ENCODE measurements at places on chromosomes 5 and 9. TPM values are rescaled to one million over a fixed set of nuclear protein-coding genes. Genes with fewer than 3 reads are reported as not detected.

DNA sequence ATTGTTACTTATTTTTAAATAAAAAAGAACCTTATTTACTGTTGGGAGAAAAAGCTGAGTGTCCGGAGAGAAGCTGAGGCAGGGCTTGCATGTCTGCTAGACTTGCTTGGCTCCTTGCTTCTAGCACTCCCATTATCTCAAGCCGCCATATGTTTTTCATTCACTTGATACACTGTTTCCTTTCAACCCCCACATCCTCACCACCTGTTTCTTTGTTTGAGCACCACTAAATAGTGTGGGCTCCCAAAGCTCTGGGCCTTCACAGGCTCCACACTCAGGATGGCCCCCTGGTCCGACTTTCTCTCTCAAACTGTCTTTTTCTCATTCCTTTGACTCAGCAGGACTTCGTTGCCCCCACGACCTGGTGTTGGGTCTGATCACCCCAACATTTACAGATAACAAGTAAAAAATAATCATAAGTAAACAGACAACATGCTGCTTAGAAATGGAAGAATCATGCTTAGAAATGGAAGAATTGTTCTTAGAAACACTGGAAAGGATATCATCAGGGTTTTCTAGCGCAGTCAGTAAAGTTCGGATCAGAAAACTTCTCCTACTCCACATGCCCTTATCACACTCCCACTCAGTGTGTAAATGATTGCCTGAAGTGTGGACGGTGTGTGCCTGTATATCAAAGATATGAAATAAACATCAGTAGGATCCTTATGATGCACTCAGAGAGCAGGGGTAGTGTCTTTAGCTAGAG, 58.5 kb downstream of the APTX start:
- no peak for DNase-seq
- H3K27ac ChIP-seq, result no peak overlapping the region

GRCh38 chr5:135426102-135427082, 20.8 kb downstream of the DCANP1 start:
- H3K27ac ChIP-seq, result no peak overlapping the region
- H3K27me3 ChIP-seq, result no peaks in the 10 kb centered on the region
- H3K36me3 ChIP-seq, result no peaks in the 10 kb centered on the region
- H3K4me3 ChIP-seq, result no peak overlapping the region
- DNase-seq, result no peak

GRCh38 chr5:175738126-175738525, 80.3 kb downstream of the HRH2 start:
- H3K4me1 ChIP-seq, result no peaks in the 10 kb centered on the region
- H3K36me3 ChIP-seq, result no peaks in the 10 kb centered on the region
- H3K27me3 ChIP-seq, result peaks cover 81% of the 10 kb centered on the region
- H3K4me3 ChIP-seq, result no peak overlapping the region
- DNase-seq, result no peak

- H3K4me1 ChIP-seq, result peaks cover 26% of the 10 kb centered on the region
- H3K27me3 ChIP-seq, result no peaks in the 10 kb centered on the region
- H3K27ac ChIP-seq, result peak overlapping the region; percentile 6
- DNase-seq, result no peak
- H3K4me3 ChIP-seq, result no peak overlapping the region
- H3K36me3 ChIP-seq, result peaks cover 11% of the 10 kb centered on the region
Measured at GRCh38 chr9:122819326-122819725, 9.1 kb downstream of the PDCL start.

- DNase-seq, result no peak
- no peak overlapping the region for H3K4me3 ChIP-seq
- H3K27ac ChIP-seq, result no peak overlapping the region
- no peaks in the 10 kb centered on the region for H3K27me3 ChIP-seq
- peaks cover 9% of the 10 kb centered on the region for H3K4me1 ChIP-seq
Measured at GRCh38 chr5:143931476-143931875, 119.5 kb downstream of the HMHB1 start.

DNA sequence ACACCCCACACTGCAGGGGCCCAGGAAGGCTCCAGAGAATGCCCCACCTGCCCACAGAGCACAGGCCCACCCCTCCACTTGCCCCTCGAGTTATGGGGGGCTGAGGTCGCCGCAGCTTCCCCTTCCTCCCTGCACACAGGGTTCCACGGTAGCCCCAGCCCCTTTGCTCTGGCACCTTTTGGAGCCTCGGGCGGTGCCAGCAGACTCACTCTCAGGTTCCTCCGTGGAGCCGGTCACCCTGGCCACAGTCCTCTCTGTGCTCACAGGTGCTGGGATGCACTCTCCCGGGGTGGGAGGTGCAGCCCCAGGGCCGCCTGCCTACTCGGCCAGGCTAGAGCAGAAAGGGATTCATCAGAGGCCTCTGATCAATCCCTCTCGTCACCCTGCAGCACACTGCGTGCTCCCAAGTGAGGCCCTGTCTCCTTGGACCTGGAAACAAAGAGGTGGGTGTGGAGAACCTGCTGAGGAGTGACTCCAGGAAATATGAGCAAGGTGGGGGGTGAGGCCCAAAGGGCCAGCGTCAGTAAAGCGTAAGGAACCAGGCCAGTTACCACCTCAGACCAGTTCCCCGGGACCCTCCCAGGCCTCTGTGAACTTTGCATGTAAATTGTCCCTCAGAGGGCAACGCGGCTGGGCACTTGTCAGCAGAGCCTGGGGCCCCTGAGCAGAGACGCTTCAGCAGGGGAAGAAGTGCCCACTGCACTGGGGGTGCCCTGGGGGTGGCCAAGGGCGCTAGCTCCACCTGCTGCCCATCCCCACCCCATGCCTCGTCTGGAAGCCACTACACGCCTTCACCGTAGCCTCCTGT, 167.8 kb downstream of the OLFM1 start:
- H3K4me3 ChIP-seq, result no peak overlapping the region
- DNase-seq, result no peak
- no peak overlapping the region for H3K27ac ChIP-seq
- H3K36me3 ChIP-seq, result no peaks in the 10 kb centered on the region

DNA sequence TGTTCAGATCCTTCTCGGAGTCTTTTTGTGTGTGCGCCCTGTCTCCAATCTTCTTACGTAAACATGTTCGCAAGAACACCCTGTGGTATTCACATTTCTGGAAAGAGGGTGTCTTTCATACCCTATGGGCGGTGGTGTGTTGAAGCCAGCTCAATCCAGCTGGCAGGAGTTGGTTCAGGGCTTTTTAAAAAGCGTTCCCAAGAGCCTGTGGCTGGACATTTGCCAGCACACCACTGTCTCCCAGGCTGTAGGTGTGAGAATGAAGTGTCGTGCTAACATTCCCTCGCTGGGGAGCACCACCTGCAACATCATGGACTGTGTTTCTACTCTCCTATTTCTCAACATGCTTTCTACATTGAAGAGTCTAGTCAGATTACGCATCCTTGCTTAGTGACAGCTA, 51.7 kb downstream of the S1PR3 start:
- H3K4me3 ChIP-seq, result no peak overlapping the region
- peaks cover 11% of the 10 kb centered on the region for H3K4me1 ChIP-seq
- no peak overlapping the region for H3K27ac ChIP-seq
- H3K36me3 ChIP-seq, result no peaks in the 10 kb centered on the region

GRCh38 chr5:82901281-82901888, 175.8 kb downstream of the TMEM167A start:
- no peaks in the 10 kb centered on the region for H3K4me1 ChIP-seq
- H3K4me3 ChIP-seq, result no peak overlapping the region
- no peak overlapping the region for H3K27ac ChIP-seq
- H3K36me3 ChIP-seq, result no peaks in the 10 kb centered on the region
- no peaks in the 10 kb centered on the region for H3K27me3 ChIP-seq

DNA sequence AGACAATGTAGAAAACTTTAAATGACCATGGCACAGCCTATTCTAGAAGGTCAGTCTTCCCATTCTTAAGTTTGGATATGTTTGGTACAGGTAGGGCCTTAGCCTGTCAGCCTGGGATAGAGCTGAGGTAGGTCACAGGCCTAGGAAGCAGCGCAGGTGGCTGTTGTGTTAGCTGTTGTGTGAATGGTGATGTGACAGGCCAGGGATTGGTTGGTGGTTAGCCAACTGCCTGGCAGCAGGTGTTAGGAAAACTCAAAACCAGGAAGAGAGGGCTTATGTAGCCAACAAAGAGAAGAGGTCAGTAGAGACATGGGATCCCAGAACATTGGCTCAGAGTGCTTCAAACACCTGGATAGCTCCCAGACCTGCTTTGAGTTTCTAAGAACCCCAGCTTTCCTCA, 84.2 kb downstream of the FBXO38 start:
- no peak overlapping the region for H3K4me3 ChIP-seq
- H3K27me3 ChIP-seq, result no peaks in the 10 kb centered on the region
- peaks cover 7% of the 10 kb centered on the region for H3K4me1 ChIP-seq

DNA sequence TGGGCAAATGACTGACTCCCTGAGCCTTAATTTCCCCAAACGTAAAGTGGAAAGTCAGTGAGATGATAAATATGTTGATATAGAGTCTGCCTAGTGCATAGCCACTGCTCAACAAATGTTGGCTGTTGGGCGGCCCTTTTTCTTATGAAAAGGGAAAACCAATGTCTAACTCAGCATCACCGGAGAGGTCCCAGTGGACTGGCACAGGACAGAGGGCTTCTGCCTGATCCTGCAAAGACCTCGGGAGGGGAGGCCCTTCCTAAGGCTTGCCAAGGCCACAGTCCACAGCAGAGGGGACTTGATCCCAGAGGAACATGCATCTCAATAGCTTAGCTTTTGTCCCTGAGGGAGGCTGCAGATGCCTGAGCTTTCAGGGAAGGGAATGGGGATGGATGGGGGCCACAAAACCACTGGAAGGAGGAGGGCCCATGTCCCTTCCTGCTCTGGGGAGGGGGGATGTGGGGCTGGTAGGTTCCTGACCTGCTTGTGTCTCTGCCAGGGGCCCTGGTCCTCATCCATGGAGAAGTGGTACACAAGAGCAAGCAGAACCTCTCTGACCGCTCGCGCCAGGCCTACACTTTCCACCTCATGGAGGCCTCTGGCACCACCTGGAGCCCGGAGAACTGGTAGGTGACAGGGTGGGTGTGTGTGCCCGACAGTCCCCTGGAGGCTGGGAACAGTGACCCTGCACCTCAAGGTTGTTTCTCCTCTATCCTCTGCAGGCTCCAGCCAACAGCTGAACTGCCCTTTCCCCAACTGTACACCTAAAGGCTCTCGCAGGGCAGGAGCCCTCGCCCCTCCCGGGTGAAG, 6.3 kb downstream of the DOLK start:
- peak overlapping the region; percentile 24 for H3K27ac ChIP-seq
- no peaks in the 10 kb centered on the region for H3K36me3 ChIP-seq
- H3K27me3 ChIP-seq, result no peaks in the 10 kb centered on the region
- H3K4me1 ChIP-seq, result peaks cover 37% of the 10 kb centered on the region
- DNase-seq, result no peak

Gene IDNK
- total RNA-seq, result 5.2 TPM

Gene ADAMTS16
- not detected for total RNA-seq

Gene PCDHGA6
- 4.1 TPM for total RNA-seq

Gene SLC4A9
- not detected for total RNA-seq

Gene DMGDH
- total RNA-seq, result 4.2 TPM

Gene MVB12B
- total RNA-seq, result 25.0 TPM
